ENCODE measurements at places on chromosomes 11 and 22.

DNA sequence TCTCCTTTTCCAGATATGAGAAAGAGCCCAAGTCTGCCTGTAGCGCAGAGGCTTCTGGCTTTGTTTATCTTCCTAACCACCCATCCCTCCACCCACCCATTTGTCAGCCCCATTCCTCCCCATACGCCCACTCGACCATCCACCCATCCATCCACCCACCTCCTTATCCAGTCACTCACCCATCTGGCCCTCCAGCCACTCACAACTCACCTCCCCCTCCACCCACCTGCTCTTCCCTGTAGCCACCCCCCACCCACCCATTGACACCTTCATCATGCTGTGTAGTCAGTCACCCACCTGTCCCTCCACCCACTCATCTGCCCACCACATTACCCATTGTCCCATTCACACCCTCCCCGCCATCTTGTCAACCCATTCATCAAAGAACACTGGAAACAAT, 5.5 kb downstream of the CST6 start:
- DNase-seq, result no peak

- DNase-seq, result no peak
Measured at GRCh38 chr11:122108192-122108799, 7.7 kb downstream of the BLID start.

GRCh38 chr11:119889111-119889510, 160.1 kb upstream of the NECTIN1 start:
- no peak for DNase-seq

GRCh38 chr22:43449205-43449830, 37.5 kb downstream of the MPPED1 start:
- no peak for DNase-seq

DNA sequence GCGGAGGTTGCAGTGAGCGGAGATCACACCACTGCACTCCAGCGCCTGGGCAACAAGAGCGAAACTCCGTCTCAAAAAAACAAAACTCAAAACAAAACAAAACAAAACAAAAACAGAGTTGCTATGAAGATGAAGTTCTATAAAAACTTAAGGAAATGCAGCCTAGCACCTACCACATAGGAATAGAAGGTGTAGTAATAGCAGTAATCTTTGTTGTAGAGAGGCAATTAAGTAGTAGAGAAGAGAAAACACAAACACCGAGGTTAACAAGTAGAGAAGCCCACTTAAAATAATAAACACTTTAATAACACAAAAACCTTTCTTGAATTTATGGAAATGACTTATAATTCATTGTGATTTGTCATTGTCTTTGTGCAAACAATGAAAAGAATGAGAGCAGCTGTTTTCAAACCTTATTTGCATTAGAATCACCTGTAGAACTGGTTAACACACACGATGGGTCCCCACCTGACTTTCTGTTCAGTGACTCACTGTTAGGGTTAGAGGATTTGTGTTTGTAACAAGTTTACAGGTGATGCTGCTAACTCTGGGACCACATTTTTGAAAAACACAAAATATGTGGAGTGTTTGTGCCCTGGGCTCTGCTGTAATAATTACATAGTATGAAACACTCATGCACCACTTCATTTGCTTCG, 43.1 kb downstream of the TYR start:
- DNase-seq, result no peak

DNA sequence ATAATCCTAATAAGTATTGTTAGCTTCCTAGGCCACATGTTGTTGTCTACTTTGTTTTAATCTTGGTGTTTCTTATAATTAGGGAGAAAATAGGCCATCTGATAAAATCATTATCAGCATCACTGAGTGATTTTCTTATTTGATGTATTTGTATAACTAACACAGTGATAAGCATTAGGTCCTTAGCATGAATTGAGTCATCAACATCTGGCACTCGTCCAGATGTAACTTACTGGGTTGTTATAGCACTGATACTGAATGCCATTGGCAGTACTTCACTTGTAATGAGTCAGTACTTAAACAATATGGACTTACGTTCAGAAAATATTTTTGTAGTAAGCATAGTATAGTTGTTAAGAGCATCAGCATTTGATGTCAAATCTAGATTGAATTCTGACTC, 16.2 kb downstream of the API5 start:
- no peak for DNase-seq

- DNase-seq, result no peak
Measured at GRCh38 chr11:123707606-123708205, 33.8 kb downstream of the ZNF202 start.

DNA sequence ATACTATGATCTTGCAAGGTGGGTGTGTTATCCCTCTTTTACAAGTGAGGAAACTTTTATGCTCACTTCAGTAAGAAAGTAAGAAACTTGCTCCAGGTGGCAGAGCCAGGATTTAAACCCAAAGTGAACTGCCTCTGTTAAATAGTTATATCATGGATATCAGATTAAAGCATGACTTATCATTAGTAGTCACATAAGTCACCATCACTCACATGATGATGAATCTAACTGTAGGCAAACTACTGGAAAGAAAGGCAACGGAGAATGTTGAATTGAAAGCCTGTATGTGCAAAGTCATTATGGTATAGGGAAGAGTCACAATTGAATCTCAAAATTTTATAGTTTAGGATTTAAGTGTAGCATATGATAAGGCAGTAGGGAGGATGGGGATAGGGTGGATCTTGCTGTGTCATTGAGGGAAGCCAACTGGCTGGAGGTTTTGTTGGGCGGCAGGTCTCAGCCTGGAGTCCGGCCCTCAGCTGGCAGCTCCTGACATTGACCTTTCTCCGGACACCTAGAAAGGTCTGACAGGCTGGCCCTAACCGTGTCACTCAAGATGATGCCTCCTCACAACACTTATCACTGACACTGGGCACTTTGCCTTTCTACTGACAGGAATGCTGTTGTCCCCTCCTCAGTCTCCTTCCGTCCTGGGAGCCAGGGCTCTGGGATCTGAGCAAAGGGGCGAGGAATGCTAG, 98.3 kb downstream of the EMSY start:
- no peak for DNase-seq

- no peak for DNase-seq
Measured at GRCh38 chr11:68043349-68044144, 4.7 kb downstream of the TCIRG1 start.

DNA sequence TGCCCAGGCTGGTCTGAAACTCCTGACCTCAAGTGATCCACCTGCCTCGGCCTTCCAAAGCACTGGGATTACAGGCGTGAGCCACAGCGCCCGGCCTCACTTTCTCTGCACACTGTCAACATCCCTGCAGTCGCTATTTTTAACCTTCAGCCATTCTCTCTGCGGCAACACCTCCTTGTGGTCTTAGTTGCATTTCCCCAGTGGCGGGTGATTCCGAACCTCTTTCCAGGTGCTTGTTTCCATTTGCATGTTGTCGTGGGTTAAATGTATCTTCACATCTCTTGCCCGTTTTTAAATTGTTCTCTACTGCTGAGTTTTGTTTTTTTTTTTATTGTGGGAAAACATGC, 2.2 kb upstream of the SCT start:
- DNase-seq, result no peak

- no peak for DNase-seq
Measured at GRCh38 chr11:16027621-16028020, 328.7 kb downstream of the SOX6 start.

- DNase-seq, result no peak
Measured at GRCh38 chr22:33666279-33666960, 253.9 kb downstream of the LARGE1 start.

DNA sequence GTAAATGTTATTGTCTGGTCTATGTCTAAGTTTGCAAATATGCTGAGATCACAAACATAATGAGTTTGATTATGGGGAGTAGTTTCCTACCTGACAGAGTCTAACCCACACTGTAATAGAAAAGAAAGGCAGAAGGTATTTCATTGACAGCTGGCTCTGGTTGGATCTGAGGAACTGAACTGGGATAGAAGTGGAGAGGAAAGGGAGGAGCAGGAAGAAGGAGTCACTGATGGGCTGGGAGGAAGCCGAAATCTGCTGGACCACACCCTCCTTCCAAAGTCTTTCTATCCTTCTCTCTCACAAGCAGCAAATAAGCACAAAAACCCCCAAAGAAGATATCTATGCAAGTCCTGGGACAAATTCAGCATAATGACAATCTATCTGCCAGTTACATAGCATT, 11.7 kb downstream of the BLID start:
- no peak for DNase-seq

- DNase-seq, result no peak
Measured at GRCh38 chr22:47174671-47175112, 412.2 kb downstream of the TBC1D22A start.
